A172 (cell line): ENCODE measurements at places on chromosomes 5 and 9.

GRCh38 chr5:129079496-129079895, 15.1 kb upstream of the ISOC1 start:
- DNase-seq = no peak

DNA sequence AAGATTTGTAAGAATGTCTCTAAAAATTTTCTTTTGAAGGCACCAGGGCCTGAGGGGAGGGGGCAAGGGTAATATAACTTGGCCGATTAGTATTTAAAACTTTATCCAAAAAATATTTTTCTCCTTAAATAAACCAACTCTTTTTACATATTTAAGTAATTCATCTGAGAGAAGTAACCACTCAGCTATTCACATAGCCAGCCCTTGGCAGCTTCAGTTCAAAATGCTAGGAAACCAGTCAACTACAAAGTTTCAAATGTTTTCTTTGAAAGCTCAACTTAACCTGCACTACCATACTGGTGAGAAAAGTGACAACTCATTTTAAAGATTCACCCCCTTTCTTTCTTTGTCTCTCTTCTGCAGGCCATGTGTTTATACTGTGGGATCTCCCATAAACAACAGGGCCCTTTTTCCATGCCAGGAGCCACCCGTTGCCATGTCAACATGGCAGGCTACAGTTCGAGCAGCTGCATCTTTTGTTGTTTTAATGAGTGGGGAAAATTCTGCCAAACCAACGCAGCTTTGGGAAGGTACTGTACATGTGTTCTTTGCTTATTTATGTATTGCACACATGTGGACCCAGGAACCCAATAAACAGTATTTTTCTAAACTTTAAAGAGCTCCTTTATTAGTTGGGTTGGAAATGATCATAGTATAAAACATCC, 46.3 kb downstream of the AOPEP start:
- DNase-seq = no peak

DNA sequence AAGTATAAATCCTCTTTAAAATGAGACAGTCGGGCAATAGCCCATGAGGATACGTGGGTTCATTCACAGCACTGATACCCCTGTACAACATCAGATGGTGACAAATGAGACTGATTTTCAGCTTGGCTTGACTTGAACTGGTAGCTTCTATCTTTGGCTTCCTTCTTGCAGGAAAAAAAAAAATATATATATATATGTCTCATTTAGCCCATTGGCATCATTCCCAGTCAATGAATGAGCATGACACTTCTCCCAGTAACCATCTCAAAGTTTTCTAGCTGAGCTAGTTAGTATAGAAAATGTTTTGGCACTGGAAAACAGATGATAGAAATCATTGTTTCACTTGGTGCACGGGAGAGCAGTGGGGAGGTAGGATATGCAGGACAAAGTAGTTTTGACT, 222.5 kb upstream of the TAS2R1 start:
- no peak for DNase-seq

- DNase-seq = no peak
Observed at GRCh38 chr9:89579741-89580385, 24.9 kb upstream of the GADD45G start.

DNA sequence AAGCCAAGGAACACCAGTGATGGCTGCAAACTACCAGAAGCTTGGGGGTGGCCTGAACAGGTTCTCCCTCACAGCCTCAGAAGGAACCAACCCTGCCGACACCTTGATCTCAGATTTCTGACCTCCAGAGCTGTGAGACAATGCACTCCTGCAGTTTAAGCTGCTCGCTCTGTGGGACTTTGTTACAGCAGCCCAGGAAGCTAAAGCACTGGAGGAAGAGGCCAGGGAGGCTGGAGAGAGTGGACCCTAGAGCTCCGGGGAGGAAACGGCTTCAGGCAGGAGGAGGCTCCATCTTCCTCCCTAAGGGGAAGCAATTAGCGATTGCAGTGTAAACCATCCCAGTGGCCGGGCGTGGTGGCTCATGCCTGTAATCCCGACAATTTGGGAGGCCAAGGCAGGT, 25.1 kb downstream of the BARX1 start:
- DNase-seq = no peak

DNA sequence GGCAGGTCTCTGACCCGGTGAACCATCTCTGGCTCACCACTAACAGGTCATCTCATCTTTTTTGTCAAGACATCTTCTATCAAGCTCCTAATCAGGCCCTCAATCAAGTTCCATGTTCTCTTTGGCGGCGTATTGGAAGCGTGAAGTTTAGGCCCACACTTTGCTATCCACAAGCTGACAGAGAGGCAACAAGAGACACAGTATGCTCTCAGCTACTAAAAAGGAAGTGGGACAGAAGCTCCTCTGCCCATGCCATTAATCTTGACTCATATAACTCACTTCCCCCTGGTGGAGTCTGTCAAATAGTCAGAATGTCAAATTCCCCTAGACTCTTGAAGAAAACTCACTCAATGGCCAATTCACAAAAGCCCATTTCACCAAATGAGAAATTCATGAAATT, 77.6 kb upstream of the TMC1 start:
- peak; percentile 66 for DNase-seq
